Astrocyte (in vitro differentiated cells and primary cell): ENCODE measurements at places on chromosomes 6 and 20. TPM values are rescaled to one million over a fixed set of nuclear protein-coding genes. Genes with fewer than 3 reads are reported as not detected.

COL9A3 gene
- total RNA-seq = 43.0 and 54.3 TPM in 2 replicates

SCRT2 gene
- total RNA-seq = not detected in 2 replicates

DNA sequence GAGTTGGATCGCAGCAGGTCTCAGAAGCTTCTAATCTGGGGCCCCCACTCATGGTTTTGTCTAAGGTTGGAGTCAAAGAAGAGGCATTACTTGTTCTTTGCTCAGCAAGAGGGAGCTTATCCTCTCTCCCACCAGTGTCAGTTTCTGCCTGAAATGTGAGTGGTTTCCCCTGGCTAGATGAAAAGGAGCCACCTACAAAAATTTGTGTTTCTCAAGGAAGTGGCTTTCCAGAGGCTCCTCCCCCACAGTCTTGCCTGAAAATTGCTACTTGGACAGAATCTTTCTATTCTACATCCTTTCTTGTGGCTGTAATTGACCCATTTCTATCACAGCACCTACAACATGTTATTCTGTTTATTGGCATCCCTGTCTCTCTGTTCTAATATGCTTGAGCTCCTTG, 37.9 kb downstream of the SCML4 start:
- H3K4me1 ChIP-seq = no peaks in the 10 kb centered on the region
- no peak for DNase-seq
- H3K27ac ChIP-seq = no peak overlapping the region
- no peaks in the 10 kb centered on the region for H3K36me3 ChIP-seq

- no peaks in the 10 kb centered on the region for H3K4me1 ChIP-seq
- H3K36me3 ChIP-seq = no peaks in the 10 kb centered on the region
- DNase-seq = no peak
Measured at GRCh38 chr6:123062670-123063069, 66.6 kb downstream of the CLVS2 start.

BTN1A1 gene
- not detected in 2 replicates for total RNA-seq

SYNE1 gene
- 64.0 and 66.5 TPM in 2 replicates for total RNA-seq

MLIP gene
- 0.55 TPM in 1 of 2 replicates, not detected in the other for total RNA-seq

- no peaks in the 10 kb centered on the region for H3K27me3 ChIP-seq
- H3K27ac ChIP-seq = no peak overlapping the region
- no peaks in the 10 kb centered on the region for H3K36me3 ChIP-seq
- no peak for DNase-seq
- no peak overlapping the region for H3K4me3 ChIP-seq
Measured at GRCh38 chr6:125169522-125169921, 15.9 kb downstream of the TPD52L1 start.

- no peak for DNase-seq
- no peak overlapping the region for H3K4me3 ChIP-seq
- no peak overlapping the region for H3K27ac ChIP-seq
- H3K4me1 ChIP-seq = no peaks in the 10 kb centered on the region
- H3K36me3 ChIP-seq = no peaks in the 10 kb centered on the region
Measured at GRCh38 chr6:136677822-136678221, 114.5 kb downstream of the MAP3K5 start.
